ENCODE measurements at places on chromosomes 5 and 9.

GRCh38 chr9:96888591-96888990 is 34.3 kb upstream of the ZNF782 start:
- no peaks in the 10 kb centered on the region for H3K4me1 ChIP-seq
- no peak overlapping the region for H3K4me3 ChIP-seq
- H3K36me3 ChIP-seq: peaks cover 24% of the 10 kb centered on the region
- no peak for DNase-seq

DNA sequence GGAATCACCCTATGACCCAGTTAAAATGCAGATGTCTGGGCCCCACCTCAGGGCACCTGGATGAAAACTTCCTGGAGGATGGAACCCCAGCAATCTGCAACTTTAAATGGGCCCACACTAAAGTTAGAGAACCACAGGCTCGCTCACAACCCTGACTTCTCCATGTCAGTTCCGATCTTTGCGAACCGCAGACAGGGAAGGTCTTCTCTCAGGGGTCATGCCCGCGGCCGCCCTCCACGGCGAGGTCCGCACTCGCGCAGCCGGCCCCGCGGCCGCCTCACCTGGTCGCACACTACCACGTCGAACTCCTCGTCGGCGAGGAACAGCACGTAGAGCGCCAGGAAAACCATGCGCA is 499 bp downstream of the ALG2 start:
- peaks cover 51% of the 10 kb centered on the region for H3K36me3 ChIP-seq
- no peak for DNase-seq
- peaks cover 66% of the 10 kb centered on the region for H3K4me1 ChIP-seq
- H3K4me3 ChIP-seq: peak overlapping the region; percentile 97
- no peaks in the 10 kb centered on the region for H3K27me3 ChIP-seq

DNA sequence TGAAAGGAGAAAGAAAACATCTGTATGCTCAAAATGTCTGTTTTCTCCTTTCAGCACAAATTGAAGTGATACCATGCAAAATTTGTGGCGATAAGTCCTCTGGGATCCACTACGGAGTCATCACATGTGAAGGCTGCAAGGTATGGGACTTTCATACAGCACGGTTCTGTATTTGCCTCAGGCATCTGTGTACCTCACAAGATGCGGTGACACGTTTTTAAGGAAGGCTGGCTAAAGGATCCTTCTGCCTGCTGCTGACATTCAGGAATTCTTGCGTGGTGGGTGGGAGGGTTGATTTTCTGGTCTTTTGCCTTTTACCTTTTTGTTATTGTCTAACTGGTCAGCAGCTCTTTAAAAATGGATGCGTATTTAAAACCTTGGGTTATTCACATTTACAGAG is 133.1 kb downstream of the RORB start:
- peaks cover 5% of the 10 kb centered on the region for H3K27me3 ChIP-seq
- no peak for DNase-seq
- H3K4me3 ChIP-seq: no peak overlapping the region
- no peaks in the 10 kb centered on the region for H3K4me1 ChIP-seq

DNA sequence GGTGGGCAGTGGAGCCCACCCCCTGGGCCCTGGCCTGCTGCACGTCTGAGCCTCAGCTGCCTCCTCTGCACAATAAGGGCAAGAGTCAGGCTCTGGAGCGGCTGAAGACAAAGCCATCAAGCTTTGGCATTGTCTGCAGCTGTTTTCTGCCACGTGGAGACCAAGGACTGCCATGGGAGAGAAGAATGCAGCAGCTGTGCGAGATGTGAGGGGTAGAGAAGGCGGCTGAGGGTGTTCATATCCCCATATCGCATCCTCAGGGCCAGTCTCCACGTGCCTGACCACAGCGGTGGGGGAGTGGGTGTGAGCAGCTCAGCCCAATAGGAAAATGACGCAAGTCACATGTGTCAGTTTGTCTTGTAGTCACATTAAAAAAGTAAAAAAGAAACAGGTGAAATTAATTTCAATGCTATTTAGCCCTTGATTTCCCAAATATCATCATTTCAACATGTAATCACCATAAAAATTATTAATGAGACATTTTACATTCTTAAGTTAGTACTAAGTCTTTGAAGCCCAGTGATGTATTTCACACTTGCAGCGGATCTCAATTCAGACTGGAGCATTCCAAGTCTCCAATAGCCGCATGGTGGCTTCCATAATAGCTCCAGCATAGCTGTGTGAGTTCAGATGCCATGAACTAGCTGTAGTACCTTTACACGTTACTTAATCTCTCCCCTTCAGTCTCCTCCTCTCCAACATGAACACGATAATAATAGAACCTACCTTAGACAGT is 6.6 kb downstream of the C1QTNF2 start:
- no peaks in the 10 kb centered on the region for H3K36me3 ChIP-seq
- no peak for DNase-seq
- peaks cover 19% of the 10 kb centered on the region for H3K27me3 ChIP-seq
- no peak overlapping the region for H3K4me3 ChIP-seq
- no peak overlapping the region for H3K27ac ChIP-seq

- no peak overlapping the region for H3K4me3 ChIP-seq
- no peaks in the 10 kb centered on the region for H3K36me3 ChIP-seq
- H3K27ac ChIP-seq: no peak overlapping the region
- peaks cover 4% of the 10 kb centered on the region for H3K4me1 ChIP-seq
- DNase-seq: no peak
These were observed 1.4 kb upstream of the DAB2 start for GRCh38 chr5:39426051-39426745.

DNA sequence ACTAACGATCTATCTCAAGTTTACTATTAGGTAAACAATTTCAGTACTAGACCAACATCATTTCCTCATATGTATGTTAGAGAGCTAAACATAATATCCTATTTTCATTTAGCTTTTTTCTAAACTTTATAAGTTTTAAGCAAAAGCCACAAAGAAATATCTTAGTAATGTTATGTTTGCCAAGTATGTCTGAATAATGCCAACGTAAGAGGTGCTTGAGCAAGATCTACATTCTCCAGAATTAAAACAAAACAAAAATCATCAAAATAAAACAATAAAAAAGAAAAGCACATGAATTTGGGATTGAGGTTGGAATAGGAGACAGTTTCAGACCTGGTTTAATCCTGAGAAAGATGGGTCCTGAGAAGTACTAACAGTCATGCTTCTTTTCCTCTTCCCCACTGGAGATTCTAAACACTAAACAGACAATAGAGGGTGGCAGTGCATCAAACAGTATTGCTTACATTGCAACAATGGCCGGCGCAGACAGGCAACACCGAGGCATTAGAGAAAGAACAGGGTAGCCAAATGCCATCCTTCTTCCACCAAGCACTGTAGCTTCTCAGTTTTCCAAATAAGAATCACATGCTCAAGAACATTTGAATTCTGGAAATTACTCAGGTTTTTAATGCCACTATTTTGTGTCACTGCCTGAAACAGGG is 33.6 kb downstream of the CSNK1A1 start:
- H3K27me3 ChIP-seq: no peaks in the 10 kb centered on the region
- no peak for DNase-seq
- H3K27ac ChIP-seq: no peak overlapping the region
- peaks cover 67% of the 10 kb centered on the region for H3K4me1 ChIP-seq
- H3K36me3 ChIP-seq: peaks cover 38% of the 10 kb centered on the region

- peaks cover 7% of the 10 kb centered on the region for H3K4me1 ChIP-seq
- H3K27ac ChIP-seq: no peak overlapping the region
- peaks cover 36% of the 10 kb centered on the region for H3K36me3 ChIP-seq
- H3K27me3 ChIP-seq: no peaks in the 10 kb centered on the region
These were observed 13.2 kb upstream of the CEL start for GRCh38 chr9:133048595-133048994.

DNA sequence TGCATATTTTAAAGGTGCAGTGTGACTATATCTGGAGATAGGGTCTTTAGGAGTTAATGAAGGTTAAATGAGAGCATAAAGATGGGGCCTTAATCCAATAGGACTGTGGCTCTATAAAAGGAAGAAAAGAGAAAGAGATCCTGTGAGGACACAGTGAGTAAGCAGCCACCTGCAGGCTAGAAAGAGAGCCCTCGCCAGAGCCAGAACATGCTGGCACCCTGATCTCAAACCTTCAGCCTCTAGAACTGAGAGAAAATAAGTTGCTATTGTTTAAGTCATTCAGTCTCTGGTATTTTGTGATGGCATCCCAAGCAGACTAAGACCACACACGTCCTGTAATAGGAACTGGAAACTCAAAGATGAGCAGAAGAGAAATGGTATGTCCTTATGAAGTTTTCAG is 41.0 kb downstream of the RNF180 start:
- no peak overlapping the region for H3K27ac ChIP-seq
- H3K36me3 ChIP-seq: no peaks in the 10 kb centered on the region
- no peaks in the 10 kb centered on the region for H3K4me1 ChIP-seq
- no peak for DNase-seq
- no peaks in the 10 kb centered on the region for H3K27me3 ChIP-seq

DNA sequence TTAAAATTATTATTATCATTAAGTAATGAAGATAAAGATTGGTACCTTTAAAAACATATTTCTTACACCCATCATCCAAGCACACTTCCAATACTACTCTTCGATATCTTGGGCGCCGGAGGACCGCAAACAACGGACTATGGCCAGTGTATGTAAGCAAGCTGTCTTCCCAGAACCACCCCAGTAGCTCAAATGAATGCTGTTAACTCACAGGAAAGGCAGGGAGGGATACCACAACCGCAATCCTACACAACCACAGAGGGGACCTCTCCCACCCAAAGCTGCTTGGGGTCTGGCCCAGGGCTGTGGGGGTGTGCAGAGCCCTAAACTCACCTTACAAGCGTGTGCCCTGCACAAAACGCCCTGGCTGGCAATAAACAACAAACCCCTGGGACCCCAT is 20.6 kb downstream of the GOLM1 start:
- no peaks in the 10 kb centered on the region for H3K36me3 ChIP-seq
- peaks cover 6% of the 10 kb centered on the region for H3K4me1 ChIP-seq
- no peak overlapping the region for H3K27ac ChIP-seq
- no peak for DNase-seq
- H3K4me3 ChIP-seq: no peak overlapping the region
- H3K27me3 ChIP-seq: no peaks in the 10 kb centered on the region

- H3K4me1 ChIP-seq: no peaks in the 10 kb centered on the region
- H3K27me3 ChIP-seq: peaks cover 7% of the 10 kb centered on the region
- H3K4me3 ChIP-seq: no peak overlapping the region
- no peaks in the 10 kb centered on the region for H3K36me3 ChIP-seq
- no peak overlapping the region for H3K27ac ChIP-seq
These were observed 32.7 kb upstream of the ARAP3 start for GRCh38 chr5:141714542-141715310.

GRCh38 chr5:116658830-116659229 is 84.2 kb upstream of the SEMA6A start:
- H3K4me1 ChIP-seq: no peaks in the 10 kb centered on the region
- H3K27me3 ChIP-seq: peaks cover 2% of the 10 kb centered on the region
- H3K4me3 ChIP-seq: no peak overlapping the region
- H3K36me3 ChIP-seq: no peaks in the 10 kb centered on the region
- no peak overlapping the region for H3K27ac ChIP-seq

GRCh38 chr5:60929024-60929423 is 15.8 kb downstream of the ERCC8 start:
- H3K36me3 ChIP-seq: peaks cover 12% of the 10 kb centered on the region
- no peaks in the 10 kb centered on the region for H3K27me3 ChIP-seq
- H3K4me1 ChIP-seq: no peaks in the 10 kb centered on the region
- H3K4me3 ChIP-seq: no peak overlapping the region
- no peak overlapping the region for H3K27ac ChIP-seq
- DNase-seq: no peak

GRCh38 chr5:72013766-72014624 is 93.3 kb upstream of the MAP1B start:
- H3K36me3 ChIP-seq: no peaks in the 10 kb centered on the region
- no peak overlapping the region for H3K4me3 ChIP-seq
- H3K27ac ChIP-seq: no peak overlapping the region
- peaks cover 6% of the 10 kb centered on the region for H3K4me1 ChIP-seq
- DNase-seq: no peak

DNA sequence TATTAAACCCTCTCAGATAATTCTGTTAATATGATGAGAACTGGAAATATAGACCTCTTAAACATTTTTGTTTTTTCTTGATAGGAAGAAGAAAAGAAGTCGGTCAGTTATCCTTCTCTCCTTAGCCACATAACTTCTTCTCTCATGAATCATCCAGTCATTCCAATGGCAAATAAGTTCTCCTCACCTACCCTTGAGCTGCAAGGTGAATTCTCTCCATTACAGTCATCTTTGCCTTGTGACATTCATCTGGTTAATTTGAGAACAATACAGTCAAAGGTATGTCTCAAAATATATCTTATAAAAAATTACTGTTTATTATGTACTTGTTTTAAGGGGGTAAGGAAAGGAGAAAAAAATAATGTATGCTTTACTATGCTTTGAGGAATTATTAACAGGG is 165.3 kb downstream of the MAN2A1 start:
- peaks cover 40% of the 10 kb centered on the region for H3K36me3 ChIP-seq
- DNase-seq: no peak
- H3K27me3 ChIP-seq: no peaks in the 10 kb centered on the region
- no peak overlapping the region for H3K4me3 ChIP-seq
- no peak overlapping the region for H3K27ac ChIP-seq
- peaks cover 64% of the 10 kb centered on the region for H3K4me1 ChIP-seq

DNA sequence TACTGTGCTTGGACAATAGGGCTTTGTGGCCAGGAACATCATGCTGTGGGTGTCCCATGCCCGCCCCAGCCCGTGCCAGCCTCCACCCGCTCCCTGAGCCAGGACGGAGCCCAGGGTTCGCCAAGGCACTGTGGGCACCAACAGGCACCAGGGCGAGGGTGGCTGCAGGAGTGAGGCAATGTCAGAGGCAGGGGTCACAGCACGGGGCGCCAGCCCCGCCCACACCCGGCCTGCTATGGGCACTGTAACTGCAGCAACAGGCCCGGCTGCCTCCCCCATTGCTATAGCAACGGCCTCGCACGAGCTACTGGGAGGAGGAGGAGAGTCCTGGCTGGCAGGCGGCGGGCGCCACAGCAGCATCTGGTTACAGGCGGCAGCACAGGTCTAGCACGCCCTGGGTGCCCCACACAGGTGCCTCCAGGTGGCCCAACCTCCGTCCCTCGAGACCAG is 2.5 kb downstream of the ABCA2 start:
- peaks cover 21% of the 10 kb centered on the region for H3K4me1 ChIP-seq
- no peaks in the 10 kb centered on the region for H3K36me3 ChIP-seq
- no peaks in the 10 kb centered on the region for H3K27me3 ChIP-seq
- H3K4me3 ChIP-seq: no peak overlapping the region
- no peak overlapping the region for H3K27ac ChIP-seq

- H3K4me1 ChIP-seq: peaks cover 6% of the 10 kb centered on the region
- H3K36me3 ChIP-seq: no peaks in the 10 kb centered on the region
- H3K27me3 ChIP-seq: peaks cover 9% of the 10 kb centered on the region
- no peak overlapping the region for H3K4me3 ChIP-seq
- no peak overlapping the region for H3K27ac ChIP-seq
These were observed 143.1 kb downstream of the FSTL4 start for GRCh38 chr5:133469252-133469651.

GRCh38 chr5:151631941-151632340 is 40.8 kb upstream of the FAT2 start:
- H3K36me3 ChIP-seq: no peaks in the 10 kb centered on the region
- no peak for DNase-seq
- H3K4me3 ChIP-seq: no peak overlapping the region
- no peaks in the 10 kb centered on the region for H3K4me1 ChIP-seq
- peaks cover 9% of the 10 kb centered on the region for H3K27me3 ChIP-seq

Data from activated CD4-positive, alpha-beta memory T cell treated with anti-CD3 and anti-CD28 coated beads for 36 hours (primary cell).